ENCODE measurements at places on chromosomes 5 and 9.

GRCh38 chr5:1174122-1174936, 27.1 kb upstream of the SLC6A19 start:
- DNase-seq, result peak; percentile 40

DNA sequence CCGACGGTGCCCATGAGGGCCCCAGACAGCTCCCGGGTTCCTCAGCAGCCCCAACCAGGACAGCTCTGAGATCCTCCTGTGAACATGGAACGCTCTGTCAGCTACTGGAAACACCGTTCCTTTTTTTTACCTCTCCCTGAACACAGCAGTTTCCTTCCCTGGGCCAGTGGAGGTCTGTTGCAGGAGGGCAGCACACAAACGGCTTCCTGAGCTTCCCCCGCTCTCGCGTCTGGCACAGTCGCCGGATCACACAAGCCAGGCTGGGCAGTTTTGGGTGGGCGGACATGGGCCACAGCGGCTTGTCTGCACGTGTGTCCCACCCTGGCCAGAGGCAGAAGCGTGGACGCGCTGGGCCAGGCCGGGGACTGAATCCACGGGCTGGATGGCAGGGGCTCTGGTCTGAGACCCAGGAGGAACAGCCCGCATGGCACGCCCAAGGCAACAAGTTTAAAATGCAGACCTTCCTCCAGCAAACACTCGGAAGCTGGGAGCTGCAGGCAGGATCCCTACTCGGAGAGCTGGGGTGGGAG, 106.8 kb upstream of the SARDH start:
- no peak for DNase-seq

DNA sequence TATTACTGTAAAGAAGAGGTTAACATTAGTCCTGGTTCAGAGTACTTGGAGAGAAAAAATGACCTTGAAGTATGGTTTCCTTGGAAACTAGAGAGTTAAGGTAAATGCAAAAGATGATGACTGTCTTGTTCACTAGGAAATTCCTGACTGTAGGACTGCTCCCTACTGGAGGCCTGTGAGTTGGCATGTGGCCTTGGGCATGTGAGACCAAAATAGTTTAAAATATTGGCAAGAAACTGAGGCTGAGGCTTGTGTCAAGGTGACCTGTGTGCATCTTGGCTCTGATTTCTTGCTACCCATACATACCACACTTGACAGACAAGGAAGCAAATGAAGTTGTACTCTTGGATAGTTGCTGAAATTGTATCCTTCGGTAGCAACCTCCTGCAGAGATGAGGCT, 96.5 kb downstream of the TARS1 start:
- DNase-seq, result no peak

DNA sequence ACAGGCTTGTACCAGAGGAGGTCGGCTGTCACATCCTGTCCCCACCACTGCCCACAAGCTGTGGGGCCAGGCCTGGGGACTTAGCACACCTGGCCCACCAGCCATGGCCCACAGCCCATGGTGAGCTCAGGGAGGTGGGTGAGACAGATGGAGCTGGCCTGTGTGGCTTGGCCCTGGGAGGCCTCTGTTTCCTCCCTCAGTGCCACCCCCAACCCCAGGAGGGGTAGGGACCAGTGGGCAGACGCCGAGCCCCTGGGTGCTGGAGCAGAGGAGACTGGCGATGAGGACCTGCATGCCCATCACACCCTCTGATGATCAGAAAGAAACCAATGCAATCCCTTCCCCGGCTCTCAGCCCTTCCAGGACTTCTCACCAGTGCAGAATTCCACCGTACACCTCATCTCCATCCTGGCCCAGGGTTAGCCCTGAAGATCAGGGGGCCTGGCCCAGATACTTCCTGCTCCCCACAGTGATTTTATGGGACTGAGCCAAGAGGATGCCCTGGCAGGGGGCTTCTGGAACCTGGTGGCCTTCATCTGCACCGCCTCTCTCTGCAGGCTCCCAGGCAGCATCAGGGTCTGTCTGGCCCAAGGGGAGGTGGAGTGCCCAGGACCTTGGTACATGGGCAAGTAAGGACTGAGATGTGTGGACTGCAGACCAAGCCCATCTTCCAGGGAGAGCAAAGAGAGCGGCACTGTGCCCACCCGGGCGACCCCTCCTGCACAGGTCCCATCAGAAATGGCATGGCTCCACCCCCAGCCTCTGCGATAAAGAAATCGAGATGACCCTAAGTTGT, 16.9 kb upstream of the NKD2 start:
- no peak for DNase-seq

DNA sequence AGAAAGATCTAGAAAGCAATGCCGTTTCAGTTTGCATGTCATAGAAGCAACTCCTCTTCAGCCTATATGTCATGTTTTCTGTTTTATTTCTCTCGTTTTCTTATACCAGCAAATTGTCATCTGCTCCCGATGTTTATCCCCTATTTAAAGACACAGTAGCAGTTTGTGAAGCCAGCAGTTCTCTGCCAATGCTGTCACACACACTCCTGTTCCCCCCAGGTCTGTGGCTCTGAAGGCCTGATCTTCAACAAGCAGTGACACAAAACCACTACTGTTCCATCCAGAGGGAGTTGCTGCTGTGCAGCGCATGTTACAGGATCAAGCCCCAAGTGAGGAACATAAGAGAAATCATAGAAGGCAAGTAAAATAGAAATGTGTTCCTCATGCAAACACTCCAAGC, 364.1 kb upstream of the SLC30A5 start:
- DNase-seq, result no peak

DNA sequence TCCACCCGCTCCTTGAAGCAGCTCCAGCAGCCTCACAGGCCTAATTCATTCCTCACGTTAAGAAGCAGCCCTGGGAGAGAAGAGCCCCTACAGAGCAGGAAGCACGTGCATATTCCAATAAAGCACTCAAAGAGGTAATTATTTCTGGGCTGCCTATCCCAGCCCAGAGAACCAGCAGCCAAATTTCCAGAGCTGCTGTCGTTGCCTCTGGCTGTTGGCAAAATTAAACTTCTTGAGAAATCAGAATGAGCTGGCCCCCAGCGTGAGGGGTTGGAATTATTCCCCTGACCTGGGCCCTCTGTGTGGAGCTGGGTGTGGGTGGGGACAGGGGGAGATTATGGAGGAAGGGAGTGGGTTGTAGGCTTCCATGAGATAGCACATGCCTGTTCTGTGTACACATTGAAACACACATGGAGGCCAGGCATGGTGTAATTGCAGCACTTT, 86.8 kb upstream of the HSPA9 start:
- DNase-seq, result no peak

- DNase-seq, result no peak
Measured at GRCh38 chr5:149254506-149254905, 17.2 kb upstream of the AFAP1L1 start.

GRCh38 chr5:171614971-171615653, 170.5 kb upstream of the SMIM23 start:
- DNase-seq, result no peak

DNA sequence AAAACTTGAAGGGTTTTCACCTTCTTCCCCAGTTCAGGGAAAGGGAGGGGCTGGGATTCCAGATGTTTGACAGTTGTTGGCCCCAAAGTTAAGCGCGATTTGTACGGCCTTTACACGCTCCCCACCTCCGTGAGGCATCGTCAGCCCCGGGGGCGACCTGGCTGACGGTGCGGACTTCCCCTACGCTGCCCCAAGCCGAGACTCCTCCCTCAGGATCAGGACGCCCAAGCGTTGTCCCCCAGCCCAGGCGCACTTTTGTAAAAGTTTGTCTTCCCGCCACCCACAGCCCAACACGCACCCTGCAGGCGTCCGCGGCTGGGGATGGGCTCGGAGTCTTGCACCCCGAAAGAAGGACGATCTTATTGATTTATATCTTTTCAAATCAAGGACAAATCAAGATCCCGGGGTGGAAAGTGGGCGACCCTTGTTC, 713 bp downstream of the MOB3B start:
- DNase-seq, result peak; percentile 48

- no peak for DNase-seq
Measured at GRCh38 chr9:134413890-134414623, 87.8 kb downstream of the RXRA start.

DNA sequence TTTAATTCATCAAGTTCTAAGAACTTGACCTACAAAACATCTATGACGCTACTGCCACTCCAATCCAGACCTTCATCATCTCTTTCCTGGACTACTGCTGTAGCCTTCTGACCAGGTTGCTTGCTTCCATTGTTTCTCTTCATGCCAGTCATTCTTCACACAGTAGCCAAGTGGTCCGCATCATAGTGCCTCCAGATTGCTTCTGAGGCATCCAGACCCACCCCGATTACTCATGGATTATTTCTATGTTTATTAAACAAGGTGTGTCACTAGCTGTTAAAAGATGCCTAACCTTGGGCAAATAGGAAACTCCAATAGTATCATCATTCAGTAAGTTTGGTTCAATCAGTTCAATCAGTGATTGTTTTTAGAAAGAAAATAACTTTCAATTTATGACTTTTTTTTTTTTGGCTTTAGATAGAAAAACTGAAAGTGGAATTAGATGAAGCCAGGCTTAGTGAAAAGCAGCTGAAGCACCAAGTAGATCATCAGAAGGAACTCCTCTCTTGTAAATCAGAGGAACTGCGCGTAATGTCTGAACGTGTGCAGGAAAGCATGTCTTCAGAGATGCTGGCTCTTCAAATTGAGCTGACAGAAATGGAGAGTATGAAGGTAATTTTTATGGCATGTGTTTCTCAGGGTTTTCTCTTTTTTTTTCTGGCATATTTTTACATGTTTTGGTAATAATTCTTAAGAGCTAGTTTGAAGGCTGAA, 9.5 kb downstream of the SPDL1 start:
- DNase-seq, result no peak

GRCh38 chr9:121156263-121156731, 45.4 kb downstream of the RAB14 start:
- no peak for DNase-seq

GRCh38 chr5:74040811-74041491, 415.0 kb downstream of the ARHGEF28 start:
- no peak for DNase-seq

All from activated naive CD4-positive, alpha-beta T cell treated with Interleukin-2 at 50 U/mL for 16 hours (primary cell).